Left renal pelvis (tissue), 4 donors: ENCODE measurements at places on chromosomes 3 and 15.

GRCh38 chr15:52960283-52960682 lies 170.1 kb upstream of the ONECUT1 start:
- no peak for DNase-seq

GRCh38 chr15:35728219-35728940 lies 182.4 kb upstream of the DPH6 start:
- no peak for DNase-seq

DNA sequence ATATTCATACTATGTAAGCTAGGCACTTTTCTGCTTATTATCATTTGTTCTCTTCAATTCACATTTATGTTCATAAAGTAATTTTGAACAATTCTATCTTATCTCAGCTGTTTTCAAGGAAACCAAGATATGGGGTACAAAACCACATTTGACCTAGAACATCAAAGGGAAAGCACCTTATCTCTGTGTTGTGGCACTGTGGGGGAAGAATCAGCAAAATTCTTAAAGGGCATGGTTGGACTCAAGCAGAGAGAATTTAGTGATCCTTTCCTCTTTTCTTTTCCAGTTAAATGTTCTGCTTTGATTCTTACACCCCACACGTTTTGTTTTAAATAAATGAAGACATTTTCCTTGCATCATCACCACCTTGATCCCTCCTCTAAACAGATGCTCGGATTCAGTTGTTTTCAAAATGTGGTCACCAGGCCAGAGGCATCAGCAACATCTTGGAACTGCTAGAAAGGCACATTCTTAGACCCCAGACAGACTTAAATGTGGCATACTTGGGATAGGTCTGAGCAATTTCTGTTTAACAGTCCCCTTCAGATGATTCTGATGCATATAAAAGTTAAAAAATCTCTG lies 128.4 kb upstream of the TP63 start:
- DNase-seq = no peak

- no peak for DNase-seq
Observed at GRCh38 chr3:125048282-125048681, 7.5 kb downstream of the HEG1 start.

DNA sequence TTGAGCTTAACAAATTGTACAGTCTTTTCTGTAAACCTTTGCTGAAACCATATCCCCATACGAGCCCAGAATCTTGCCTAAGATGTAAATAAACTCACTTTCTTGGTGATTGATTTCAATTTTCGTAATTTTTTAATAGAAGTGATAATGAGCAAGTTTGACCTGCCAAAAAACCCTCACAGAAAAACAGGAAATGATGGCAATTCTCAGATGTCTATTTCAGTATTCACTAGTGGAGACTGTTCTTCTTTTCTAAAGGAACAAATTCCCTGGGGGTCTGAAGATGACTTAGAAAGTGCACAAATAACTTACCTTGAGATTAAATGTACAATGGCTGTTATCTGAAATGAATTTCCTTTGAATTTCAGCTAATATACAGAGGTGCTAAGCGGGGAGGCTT lies 116.5 kb upstream of the CMC1 start:
- no peak for DNase-seq

DNA sequence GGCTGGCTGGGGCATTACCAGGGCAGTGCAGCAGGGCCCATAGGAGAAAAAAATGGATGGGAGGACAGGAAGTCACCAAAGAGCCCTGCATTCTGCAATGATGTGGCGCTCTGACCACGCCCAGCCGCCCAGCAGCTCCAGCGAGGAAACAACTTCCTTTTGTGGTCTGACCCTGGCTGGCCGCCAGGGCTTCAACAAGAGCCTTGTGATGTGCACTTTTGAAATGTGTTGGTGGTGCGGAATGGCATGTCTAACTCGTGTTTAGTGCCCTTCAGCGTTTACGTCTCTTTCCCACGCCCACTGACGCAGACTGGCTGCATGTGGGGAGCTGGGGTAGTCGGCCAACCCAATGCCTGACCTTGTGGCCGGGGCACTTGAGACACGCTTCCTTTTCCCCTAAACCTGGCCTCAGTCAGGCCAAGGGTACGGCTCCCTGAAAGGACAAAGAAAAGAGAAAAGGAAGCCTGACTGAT lies 81.9 kb upstream of the CTNNB1 start:
- peak; percentile 33 for DNase-seq

DNA sequence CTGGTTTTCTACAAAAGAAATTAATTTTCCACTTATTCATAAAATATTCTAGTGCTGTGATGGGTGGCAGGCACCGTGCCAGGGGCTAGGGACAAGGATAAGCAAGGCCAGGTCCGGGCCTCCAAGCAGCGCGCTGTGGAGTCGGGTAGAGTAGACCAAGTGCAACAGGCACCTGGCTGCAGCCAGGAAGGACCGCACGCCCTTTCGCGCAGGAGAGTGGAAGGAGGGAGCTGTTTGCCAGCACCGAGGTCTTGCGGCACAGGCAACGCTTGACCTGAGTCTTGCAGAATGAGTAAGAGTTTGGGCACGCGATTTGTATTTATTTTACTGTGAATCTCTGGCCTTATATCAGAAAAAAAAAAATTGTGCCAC lies at the start of gene CASR:
TSS of gene CASR (plus strand) at position 148 of the 372 bp plus-strand sequence. CDS start 70,522 bp downstream, outside the sequence.
- no peak for DNase-seq

GRCh38 chr3:20682573-20682972 lies 496.6 kb upstream of the SGO1 start:
- DNase-seq = no peak

- DNase-seq = no peak
Observed at GRCh38 chr3:62823461-62824050, 51.7 kb downstream of the CADPS start.

DNA sequence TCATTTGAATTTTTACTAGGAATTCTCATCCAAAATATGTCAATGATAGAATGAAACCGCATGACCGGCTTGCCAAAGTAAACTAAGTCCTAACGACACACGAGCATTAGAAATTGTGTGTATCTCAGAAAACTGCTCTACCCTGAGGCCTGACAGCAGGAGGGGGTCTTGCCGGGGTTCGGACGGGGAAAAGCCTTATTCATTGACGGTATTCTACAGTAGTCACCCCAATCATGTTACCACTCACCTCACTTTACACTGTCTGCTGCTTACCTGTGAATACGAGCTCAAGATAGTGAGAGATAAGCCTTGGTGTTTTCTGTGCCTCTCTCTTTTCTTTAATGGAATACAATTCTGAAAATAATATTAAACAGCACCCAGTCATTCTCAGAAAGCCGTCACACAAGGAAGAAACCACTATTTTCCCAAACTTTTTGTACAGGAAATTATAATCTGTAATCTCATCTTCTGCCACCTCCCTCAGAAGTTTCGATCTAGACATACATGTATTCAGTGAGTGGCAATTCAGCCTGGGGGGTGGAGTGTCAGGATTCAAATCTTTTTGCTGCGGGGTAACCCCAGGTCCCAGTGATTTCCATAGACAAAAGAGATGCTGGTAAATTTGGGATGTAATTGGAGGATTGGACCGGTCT lies 492 bp upstream of the FAM43A start:
- no peak for DNase-seq

- DNase-seq = no peak
Observed at GRCh38 chr3:177051411-177051810, 145.9 kb downstream of the TBL1XR1 start.

- no peak for DNase-seq
Observed at GRCh38 chr15:82958638-82959037, 6.1 kb upstream of the HOMER2 start.

DNA sequence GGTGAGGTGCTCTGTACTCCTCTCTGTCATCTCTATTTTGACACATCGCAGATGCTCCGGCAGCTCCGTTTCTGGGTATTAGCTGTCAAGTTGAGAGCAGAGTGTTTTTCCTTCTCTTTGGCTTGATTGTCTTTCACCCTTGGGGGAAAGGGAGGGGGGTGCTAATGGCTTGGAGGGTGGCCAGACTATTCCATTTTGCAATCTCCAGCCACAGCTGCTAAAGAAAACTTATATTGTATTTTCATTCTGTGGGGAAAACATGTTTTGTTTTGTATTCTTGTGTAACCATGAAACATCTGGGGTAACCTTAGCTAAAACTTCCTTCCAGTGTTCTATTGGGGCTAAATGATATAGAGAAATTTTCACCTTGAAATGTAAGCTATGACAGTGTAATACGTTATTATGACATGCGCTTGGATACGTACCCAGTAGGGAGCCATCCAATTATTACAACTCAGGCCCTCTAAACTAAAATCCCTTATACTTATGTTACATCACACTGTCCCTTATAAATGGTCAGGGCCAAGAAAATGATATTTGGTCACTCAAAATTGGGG lies 14.0 kb upstream of the LARP6 start:
- no peak for DNase-seq

- no peak for DNase-seq
Observed at GRCh38 chr15:66860844-66861243, 158.8 kb downstream of the SMAD6 start.

GRCh38 chr3:100260081-100260684 lies 609 bp upstream of the TBC1D23 start:
- peak; percentile 28 for DNase-seq

DNA sequence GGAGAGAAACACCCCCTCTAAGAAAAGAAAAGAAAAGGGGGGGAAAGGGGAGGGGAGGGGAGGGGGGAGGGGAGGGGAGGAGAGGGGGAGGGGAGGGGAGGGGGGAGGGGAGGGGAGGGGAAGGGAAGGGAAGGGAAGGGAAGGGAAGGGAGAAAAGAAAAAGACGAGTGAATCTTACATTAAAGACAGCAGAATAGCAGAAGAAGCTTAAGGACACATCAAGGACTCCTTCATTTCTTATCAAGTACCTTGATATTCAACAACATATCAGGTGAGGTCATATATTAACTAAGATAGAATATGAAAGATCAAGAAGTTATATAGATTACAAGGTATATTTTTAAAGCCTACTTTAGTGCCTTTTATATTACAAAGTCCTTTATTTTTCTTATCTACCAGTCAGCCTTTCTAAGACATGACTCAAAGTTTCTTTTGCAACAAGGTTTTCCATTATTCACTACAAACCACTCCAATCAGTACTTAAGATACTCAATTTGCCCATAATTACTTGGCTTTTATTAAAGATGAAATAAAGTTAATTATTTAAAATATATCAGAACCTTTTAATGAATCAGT lies 17.7 kb upstream of the AADAC start:
- DNase-seq = no peak

- no peak for DNase-seq
Observed at GRCh38 chr15:39624806-39625205, 43.9 kb downstream of the THBS1 start.

- DNase-seq = no peak
Observed at GRCh38 chr3:84906065-84906464, 52.7 kb upstream of the CADM2 start.

DNA sequence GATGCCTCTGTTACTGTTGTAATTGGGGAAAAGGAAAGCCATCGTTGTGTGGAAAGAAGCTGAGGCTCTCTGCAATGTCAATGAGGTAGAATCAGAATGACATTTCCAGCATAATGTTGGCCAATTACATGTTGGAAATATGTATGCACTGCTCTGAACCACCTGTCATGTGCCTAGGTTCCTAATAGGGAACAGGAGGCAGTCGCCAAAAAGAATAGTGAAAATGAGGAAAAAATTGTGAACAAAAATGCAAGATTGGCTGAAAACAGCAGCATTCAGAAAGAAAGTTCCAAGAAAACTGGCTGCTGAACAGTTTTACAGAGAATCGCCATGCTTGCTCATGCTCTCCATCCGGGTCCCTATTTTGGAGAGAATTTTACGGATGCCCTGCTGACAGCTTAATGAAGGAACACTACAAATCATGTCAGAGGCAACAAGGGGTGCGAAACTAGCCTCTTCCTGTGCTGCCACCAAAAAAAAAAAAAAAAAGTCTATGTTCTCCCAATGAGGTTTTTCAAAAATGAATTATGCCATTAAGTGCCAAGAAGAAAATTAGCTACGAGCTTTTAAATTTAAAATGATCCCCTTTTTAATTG lies 305.9 kb upstream of the ARRDC4 start:
- DNase-seq = no peak

GRCh38 chr15:50116477-50116876 lies 2.6 kb downstream of the ATP8B4 start:
- no peak for DNase-seq

DNA sequence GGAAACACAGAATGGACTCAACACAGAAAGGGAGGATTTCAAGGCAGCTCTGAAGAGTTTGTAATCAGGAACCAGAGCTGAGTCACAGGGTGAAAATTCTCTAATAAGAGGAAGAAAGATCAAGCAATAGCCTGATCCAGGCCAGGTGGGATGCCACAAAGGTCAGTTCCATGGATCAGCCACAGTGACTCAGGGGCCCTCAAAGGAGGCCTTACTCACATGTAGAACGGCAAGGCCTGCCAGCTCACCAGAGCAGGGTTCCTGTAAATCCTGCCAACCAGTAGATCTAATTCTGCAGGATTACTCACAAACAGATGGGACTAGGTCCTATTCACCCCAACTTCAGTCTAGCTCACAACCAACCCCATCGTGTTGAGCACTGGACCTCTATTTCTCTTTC lies 78.3 kb upstream of the PPP2R3A start:
- no peak for DNase-seq

- no peak for DNase-seq
Observed at GRCh38 chr3:9157651-9158362, 91.6 kb downstream of the SRGAP3 start.
